Osteoblast (primary cell): ENCODE measurements at places on chromosomes 1 and 21. TPM values are rescaled to one million over a fixed set of nuclear protein-coding genes. Genes with fewer than 3 reads are reported as not detected.
A peak's percentile ranks its signal among the peaks of the same experiment; 100 is the strongest.

- H3K36me3 ChIP-seq: no peaks in the 10 kb centered on the region
- peak; percentile 92 for DNase-seq
- no peak overlapping the region for H3K27ac ChIP-seq
- peaks cover 47% of the 10 kb centered on the region for H3K27me3 ChIP-seq
Measured at GRCh38 chr1:54499360-54500106, 48.5 kb upstream of the ACOT11 start.

DNA sequence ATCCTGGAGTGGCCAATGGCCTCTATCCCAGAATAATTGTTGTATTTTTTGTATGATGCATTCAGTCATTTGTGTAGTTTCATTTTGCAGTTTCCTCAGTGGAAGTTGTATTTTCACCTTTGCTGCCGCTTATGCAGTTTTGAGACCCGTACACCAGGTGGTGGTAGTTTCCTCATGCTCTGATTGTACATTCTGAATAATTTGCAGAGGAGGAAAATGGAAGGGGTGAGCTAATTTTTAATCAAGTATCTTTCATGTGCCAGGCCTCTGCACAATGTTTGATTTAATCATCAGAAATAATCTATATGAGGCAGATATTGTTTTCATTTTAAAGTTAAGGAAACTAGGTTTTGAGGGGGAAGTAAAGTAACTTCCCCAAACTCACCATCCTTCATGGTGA is 29.5 kb downstream of the HLX start:
- no peak for DNase-seq
- peaks cover 13% of the 10 kb centered on the region for H3K4me1 ChIP-seq
- H3K4me3 ChIP-seq: no peak overlapping the region

DNA sequence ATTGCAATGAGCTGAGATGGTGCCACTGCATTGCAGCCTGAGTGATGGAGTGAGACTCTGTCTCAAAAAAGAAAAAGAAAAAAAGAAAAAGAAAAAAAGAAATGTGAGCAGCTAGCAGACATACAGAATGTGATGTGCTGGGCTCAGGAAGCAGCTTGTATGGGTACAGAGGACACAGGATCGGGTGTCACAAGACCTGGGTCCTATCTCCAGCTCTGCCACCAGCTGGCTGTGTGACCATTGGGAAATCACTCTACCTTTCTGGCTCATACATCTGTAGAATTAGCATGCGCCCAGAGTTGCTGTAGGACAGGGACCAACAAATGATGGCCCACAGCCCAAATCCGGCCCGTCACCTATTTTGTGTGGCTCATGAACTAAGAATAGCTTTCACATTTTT is 3.3 kb upstream of the PLA2G2C start:
- no peak overlapping the region for H3K27ac ChIP-seq
- H3K4me3 ChIP-seq: no peak overlapping the region
- no peak for DNase-seq
- no peaks in the 10 kb centered on the region for H3K36me3 ChIP-seq
- no peaks in the 10 kb centered on the region for H3K4me1 ChIP-seq

DNA sequence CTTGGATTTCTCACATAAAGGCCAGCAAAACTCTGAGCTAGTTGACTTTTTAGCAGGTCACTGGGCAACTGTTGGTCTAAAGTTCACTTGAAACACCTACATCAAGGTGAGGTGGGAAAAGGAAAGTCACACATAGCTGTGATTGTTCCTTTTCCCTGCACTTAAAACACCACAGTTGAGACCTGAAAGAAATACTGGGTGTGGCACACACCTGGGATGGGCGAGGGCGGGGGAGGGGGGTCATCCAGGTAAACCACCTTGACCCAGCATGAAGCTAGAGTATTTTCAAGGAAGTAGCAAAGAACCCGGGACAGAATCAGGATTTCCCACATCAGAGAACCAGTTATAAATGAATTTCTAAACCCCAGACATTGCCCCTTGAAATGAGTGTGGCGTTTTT is 26.4 kb downstream of the ZNF697 start:
- H3K27me3 ChIP-seq: no peaks in the 10 kb centered on the region
- no peak overlapping the region for H3K27ac ChIP-seq
- peaks cover 43% of the 10 kb centered on the region for H3K36me3 ChIP-seq
- peaks cover 7% of the 10 kb centered on the region for H3K4me1 ChIP-seq
- no peak overlapping the region for H3K4me3 ChIP-seq

DNA sequence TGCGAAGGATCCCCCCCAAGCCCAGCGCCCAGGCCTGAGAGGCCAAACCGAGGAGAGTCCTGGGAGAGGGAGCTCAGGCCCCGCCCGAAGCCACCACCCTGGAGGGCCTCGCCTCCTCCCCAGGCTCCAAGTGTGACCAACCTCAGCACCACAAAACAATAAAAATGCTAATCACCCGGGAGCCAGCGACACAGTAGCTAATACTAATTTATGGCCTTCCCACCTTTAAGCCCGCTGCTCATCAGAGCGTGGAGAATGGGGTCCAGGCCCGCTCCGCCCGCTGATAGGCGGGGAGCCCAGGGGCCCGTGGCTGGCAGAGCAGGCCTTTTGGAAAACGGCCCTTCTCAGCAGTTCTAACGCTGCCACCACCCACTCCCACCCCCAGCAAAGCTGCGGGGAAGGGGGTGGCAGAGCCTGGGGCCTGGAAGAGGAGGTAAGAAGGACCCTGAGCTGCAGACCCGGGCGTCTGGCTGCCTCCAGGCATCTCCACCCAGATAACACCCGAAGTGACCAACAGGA is 20.4 kb upstream of the TAS1R2 start:
- no peak for DNase-seq
- H3K4me1 ChIP-seq: peaks cover 20% of the 10 kb centered on the region
- H3K27ac ChIP-seq: no peak overlapping the region
- H3K4me3 ChIP-seq: no peak overlapping the region

DNA sequence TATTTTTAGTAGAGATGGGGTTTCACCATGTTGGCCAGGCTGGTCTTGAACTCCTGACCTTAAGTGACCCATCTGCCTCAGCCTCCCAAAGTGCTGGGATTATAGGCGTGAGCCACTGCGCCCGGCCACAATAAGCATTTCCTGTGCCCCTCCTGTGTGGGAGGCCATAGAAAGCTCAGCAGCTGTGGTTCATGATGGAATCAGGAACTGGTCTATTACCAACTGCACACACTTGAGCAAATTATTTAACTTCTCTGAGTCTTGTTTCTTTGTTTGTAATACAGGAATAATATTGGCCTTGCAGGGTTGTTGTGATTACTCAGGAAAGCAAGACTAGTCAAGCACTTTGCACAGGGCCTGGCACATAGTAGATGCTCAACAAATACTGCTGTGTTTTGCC is 15.0 kb downstream of the RHBG start:
- no peaks in the 10 kb centered on the region for H3K4me1 ChIP-seq
- no peak overlapping the region for H3K4me3 ChIP-seq
- H3K36me3 ChIP-seq: no peaks in the 10 kb centered on the region
- peak; percentile 54 for DNase-seq

LCE1F gene
- not detected in 2 replicates for total RNA-seq

GRCh38 chr1:172997941-172998361 is 52.8 kb downstream of the TNFSF18 start:
- no peaks in the 10 kb centered on the region for H3K27me3 ChIP-seq
- H3K4me3 ChIP-seq: no peak overlapping the region
- no peaks in the 10 kb centered on the region for H3K36me3 ChIP-seq
- peaks cover 12% of the 10 kb centered on the region for H3K4me1 ChIP-seq
- no peak for DNase-seq

DNA sequence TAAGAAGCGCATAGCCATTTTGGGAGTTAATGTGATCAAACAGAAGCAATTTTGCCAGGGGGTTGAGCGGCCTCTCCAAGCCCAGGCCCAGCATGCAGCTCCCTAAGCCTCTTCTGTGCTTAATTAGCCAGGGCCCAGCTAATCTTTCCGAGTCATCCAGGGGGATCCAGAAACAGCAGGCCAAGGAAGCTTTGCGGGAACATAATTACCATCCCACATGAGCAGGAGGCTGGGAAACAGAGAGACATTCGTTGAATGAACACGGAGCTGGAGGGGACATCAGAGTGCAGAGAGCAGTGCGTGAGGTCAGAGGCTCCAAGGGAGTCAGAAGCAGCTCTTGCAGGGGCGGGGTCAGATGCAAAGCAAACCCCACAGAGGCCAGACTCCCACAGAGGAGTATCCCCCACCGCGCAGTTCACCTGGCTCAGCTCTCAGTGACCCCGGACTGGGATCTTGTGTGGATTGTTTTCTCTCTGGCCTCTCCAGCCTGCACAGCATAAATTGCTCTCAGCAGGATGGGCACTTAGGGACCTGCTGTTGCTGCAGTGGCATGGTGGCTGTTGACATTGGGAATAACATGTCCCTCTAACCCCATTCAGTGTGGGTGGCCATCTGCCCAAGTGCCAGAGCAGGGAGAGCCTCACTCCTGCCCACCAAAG is 657.4 kb downstream of the AJAP1 start:
- no peaks in the 10 kb centered on the region for H3K36me3 ChIP-seq
- H3K27ac ChIP-seq: no peak overlapping the region
- no peak overlapping the region for H3K4me3 ChIP-seq
- H3K27me3 ChIP-seq: no peaks in the 10 kb centered on the region
- DNase-seq: no peak

WNT4 gene
- under 0.01 TPM in 1 of 2 replicates, not detected in the other for total RNA-seq

DNA sequence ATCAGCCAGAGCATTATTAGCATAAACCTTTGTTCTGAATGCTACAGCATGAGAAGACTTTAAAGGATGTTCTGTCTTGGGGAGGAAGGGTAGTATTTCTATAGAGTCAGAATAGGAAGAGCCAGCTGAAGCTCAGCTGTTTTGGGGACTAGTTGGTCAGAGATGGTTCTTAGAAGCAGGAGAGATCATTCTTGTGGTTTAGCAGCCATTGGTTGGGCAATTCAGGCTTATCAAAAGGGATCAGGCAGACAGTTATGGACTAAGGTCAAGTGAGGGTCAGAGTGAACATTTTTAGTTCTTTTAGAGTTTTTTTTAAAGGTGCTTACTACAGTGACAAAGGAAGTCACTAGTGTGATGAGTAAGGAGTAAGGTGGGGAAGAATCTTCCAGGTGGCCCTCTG is 245.5 kb downstream of the RPS6KC1 start:
- H3K4me3 ChIP-seq: no peak overlapping the region
- no peaks in the 10 kb centered on the region for H3K4me1 ChIP-seq
- H3K36me3 ChIP-seq: no peaks in the 10 kb centered on the region
